MCF 10A (cell line): ENCODE measurements at places on chromosomes 5 and 9. TPM values are rescaled to one million over a fixed set of nuclear protein-coding genes. Genes with fewer than 3 reads are reported as not detected.
A peak's percentile ranks its signal among the peaks of the same experiment; 100 is the strongest.

DNA sequence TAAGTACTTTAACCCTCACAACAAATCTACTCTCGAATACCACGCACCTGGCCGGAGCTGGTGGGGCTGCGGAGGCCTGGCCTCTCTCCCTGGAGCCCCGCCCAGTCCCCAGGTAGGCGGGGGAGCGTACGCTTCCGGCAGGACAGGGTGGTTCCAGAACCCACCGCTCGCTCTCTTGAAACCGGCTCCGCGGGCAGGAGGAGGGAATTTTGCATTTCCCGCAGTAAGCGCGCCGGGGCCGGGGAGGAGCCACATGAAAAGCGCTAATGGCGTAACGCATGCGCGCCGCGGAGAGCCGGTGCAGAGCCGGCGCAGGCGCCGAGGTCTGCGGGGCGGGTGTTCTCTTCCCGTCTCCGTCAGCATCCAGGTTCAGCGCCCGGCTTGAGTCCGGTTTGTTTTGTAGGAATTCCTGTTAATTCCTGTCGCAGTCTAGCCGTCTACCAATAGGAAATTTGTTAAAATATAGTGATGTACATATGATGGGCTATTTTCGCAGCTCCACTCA lies 20.8 kb downstream of the CAVIN4 start:
- H3K27ac ChIP-seq: no peak overlapping the region
- H3K4me1 ChIP-seq: peaks cover 16% of the 10 kb centered on the region
- peak overlapping the region; percentile 69 for H3K4me3 ChIP-seq
- peaks cover 14% of the 10 kb centered on the region for H3K27me3 ChIP-seq
- H3K36me3 ChIP-seq: no peaks in the 10 kb centered on the region

DNA sequence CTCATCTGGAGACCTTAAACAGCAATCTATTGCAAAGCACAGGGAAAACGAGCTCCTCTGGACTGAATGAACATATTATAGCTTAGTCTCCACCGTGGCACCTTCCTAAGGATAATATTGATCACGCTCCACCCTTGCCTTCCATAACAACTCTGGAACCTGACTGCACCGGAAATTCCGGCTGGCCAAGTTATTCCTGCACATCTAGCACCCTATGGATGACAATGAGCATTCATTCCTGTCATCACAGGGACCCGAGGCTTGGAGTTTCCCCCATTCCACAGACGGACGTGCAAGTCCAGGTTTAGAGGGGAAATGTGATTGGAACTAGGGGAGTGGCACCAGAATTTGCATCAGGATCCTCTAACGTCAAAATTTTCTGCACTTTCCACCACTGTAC lies 27.5 kb downstream of the STK10 start:
- H3K36me3 ChIP-seq: peaks cover 25% of the 10 kb centered on the region
- no peaks in the 10 kb centered on the region for H3K27me3 ChIP-seq
- H3K27ac ChIP-seq: no peak overlapping the region
- no peak for DNase-seq
- no peak overlapping the region for H3K4me3 ChIP-seq
- H3K4me1 ChIP-seq: peaks cover 5% of the 10 kb centered on the region

DNA sequence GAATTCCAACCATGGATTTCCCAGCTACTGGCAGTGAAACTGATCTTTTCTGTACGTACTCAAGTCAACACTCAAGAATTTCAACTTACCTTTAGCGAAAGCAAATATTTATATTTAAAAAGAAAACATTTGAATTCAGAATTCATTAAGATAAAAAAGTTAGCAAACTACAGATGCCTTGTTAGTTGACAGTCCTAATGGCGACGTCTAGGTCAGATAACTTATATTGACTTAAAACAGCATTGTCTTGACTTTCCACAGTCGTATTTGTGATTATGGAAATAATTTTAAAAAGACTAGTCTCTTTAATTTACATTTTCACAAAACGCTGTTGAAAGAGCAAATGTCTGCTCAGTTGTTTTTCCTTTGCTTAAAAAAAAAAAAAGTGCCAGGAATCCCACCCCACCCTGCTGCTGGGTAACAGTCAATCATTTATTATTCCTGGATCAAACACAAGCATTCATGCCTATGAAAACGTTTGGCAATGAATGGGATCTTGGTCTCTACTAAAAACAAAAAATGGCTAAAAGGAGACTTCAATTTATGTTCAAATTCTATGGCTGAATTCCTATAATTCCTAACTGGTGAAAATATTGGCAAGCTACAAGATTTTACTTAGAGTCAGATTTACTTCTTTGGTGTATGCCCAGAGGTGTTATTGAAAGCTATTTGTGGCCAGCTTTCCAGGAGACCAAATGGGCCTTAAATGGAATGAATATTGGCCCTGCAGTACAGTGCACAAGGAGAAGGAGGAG lies 22.0 kb downstream of the OR2S2 start:
- H3K4me3 ChIP-seq: no peak overlapping the region
- H3K4me1 ChIP-seq: peaks cover 19% of the 10 kb centered on the region
- peak overlapping the region; percentile 74 for H3K27ac ChIP-seq
- peaks cover 5% of the 10 kb centered on the region for H3K36me3 ChIP-seq

GRCh38 chr5:81182396-81183390 lies 50.4 kb upstream of the CKMT2 start:
- H3K4me3 ChIP-seq: no peak overlapping the region
- DNase-seq: no peak
- peaks cover under 1% of the 10 kb centered on the region for H3K27me3 ChIP-seq
- no peak overlapping the region for H3K27ac ChIP-seq
- H3K36me3 ChIP-seq: no peaks in the 10 kb centered on the region

DNA sequence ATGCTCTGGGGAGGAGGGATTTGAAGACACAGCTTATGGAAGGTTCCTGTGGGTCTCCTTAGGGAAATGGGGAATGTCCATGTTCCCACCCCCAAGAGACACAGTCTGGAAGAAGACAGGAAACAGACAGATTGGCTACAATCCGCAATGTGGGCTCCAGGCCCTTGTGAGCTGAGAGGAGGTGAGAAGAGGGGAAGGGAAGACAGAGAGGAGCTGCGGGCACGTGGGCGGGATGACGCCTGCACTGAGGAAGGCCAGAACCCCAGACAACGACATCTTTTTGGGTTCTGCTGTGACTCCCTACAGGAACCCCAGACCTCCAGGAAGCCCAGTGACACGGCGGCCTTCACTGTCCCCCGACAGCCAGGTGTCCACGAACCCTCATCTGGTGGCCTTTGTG lies 29.9 kb upstream of the NKD2 start:
- DNase-seq: no peak
- H3K27ac ChIP-seq: no peak overlapping the region
- H3K4me3 ChIP-seq: no peak overlapping the region
- peaks cover 33% of the 10 kb centered on the region for H3K27me3 ChIP-seq
- no peaks in the 10 kb centered on the region for H3K4me1 ChIP-seq

GRCh38 chr5:78964889-78965288 lies 20.2 kb downstream of the ARSB start:
- no peaks in the 10 kb centered on the region for H3K27me3 ChIP-seq
- H3K27ac ChIP-seq: no peak overlapping the region
- no peaks in the 10 kb centered on the region for H3K4me1 ChIP-seq
- DNase-seq: peak; percentile 59
- H3K4me3 ChIP-seq: no peak overlapping the region
- no peaks in the 10 kb centered on the region for H3K36me3 ChIP-seq

GRCh38 chr5:144194144-144194543 lies 23.5 kb downstream of the KCTD16 start:
- no peaks in the 10 kb centered on the region for H3K27me3 ChIP-seq
- H3K27ac ChIP-seq: no peak overlapping the region
- H3K36me3 ChIP-seq: no peaks in the 10 kb centered on the region
- H3K4me1 ChIP-seq: peaks cover 23% of the 10 kb centered on the region
- no peak overlapping the region for H3K4me3 ChIP-seq

DNA sequence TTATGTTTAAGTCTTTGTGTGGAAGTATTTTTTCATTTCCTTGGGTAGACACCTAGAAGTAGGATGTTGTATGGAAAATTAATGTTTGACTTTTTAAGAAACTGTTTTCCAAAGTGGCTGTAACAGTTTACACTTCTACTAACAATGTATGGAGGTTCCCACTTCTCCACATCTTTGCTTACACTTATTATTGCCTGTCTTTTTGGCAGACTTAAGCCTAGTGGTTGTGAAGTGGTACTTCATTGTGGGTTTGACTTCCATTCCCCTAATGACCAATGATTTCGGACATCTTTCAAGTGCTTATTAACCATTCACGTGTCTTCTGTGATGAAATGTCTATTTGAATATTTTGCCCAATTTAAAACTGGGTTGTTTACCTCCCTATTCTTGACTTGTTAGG lies 91.5 kb upstream of the CDKN2B start:
- no peaks in the 10 kb centered on the region for H3K36me3 ChIP-seq
- no peaks in the 10 kb centered on the region for H3K27me3 ChIP-seq
- H3K4me1 ChIP-seq: no peaks in the 10 kb centered on the region
- H3K27ac ChIP-seq: no peak overlapping the region
- DNase-seq: no peak

DNA sequence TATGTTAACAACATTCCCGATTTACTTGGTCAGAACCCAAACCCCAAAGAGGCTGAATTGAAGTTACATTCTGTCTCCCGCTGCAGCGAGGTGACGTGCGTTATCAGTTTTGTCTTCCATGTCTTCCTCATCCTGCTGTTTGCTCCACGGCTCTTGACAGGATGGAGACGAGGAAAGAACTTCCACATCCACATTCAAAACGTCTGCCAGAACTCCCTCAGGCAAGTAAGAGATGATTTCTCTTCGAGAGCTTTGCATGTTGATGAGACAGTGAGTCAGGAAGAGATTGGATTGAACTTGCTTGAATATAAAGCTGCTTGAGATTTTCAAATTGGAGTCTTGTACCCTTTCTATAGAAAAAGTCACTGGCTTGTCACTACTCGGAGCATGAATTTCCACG lies 242.6 kb downstream of the AUH start:
- DNase-seq: peak; percentile 87
- H3K36me3 ChIP-seq: no peaks in the 10 kb centered on the region
- H3K4me1 ChIP-seq: peaks cover 34% of the 10 kb centered on the region
- H3K27me3 ChIP-seq: no peaks in the 10 kb centered on the region
- H3K27ac ChIP-seq: peak overlapping the region; percentile 83

- peaks cover 30% of the 10 kb centered on the region for H3K27me3 ChIP-seq
- no peaks in the 10 kb centered on the region for H3K36me3 ChIP-seq
- peaks cover 14% of the 10 kb centered on the region for H3K4me1 ChIP-seq
- no peak overlapping the region for H3K4me3 ChIP-seq
These were observed 1.0 kb upstream of the PAX5 start for GRCh38 chr9:37034938-37035647.

DNA sequence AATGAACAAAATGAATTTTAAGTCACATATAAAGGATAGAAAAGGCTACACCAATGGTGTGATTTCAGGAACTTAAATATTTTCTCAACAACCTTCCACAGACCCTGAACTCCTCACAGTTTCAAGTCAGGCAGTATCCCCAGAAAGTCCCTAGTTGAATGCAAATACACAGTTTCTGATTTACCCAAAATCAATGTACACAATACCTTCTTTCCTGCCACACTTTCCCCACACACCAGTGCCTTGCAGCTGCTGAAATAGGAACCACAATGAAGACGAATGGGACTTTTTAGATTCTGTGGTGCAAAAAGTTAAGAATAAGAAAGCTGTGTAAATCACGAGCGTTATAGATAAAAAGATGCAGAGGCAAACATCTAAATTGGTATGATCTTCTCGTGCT lies 552.4 kb upstream of the MEF2C start:
- DNase-seq: no peak
- no peaks in the 10 kb centered on the region for H3K4me1 ChIP-seq
- no peaks in the 10 kb centered on the region for H3K36me3 ChIP-seq
- no peaks in the 10 kb centered on the region for H3K27me3 ChIP-seq

- peak overlapping the region; percentile 91 for H3K4me3 ChIP-seq
- peak overlapping the region; percentile 88 for H3K27ac ChIP-seq
- DNase-seq: peak; percentile 94
- H3K27me3 ChIP-seq: no peaks in the 10 kb centered on the region
These were observed 1.1 kb upstream of the JADE2 start for GRCh38 chr5:134524272-134524825.

Gene ELAVL2
- 1.6 and 6.0 TPM in 2 replicates for total RNA-seq

Gene CDX1
- total RNA-seq: not detected in 2 replicates

Gene CCIN
- total RNA-seq: not detected in 2 replicates

Gene CDK7
- 43.7 and 48.5 TPM in 2 replicates for total RNA-seq

Gene GPR151
- total RNA-seq: not detected in 2 replicates

Gene RPS23
- total RNA-seq: 2,870 and 3,151 TPM in 2 replicates

Gene RXRA
- 57.7 and 65.5 TPM in 2 replicates for total RNA-seq
